CD4-positive, CD25-positive, alpha-beta regulatory T cell (primary cell): ENCODE measurements at places on chromosomes 1 and 21. TPM values are rescaled to one million over a fixed set of nuclear protein-coding genes. Genes with fewer than 3 reads are reported as not detected.
A peak's percentile ranks its signal among the peaks of the same experiment; 100 is the strongest.

- H3K4me3 ChIP-seq, result peak overlapping the region; percentile 85
- peak overlapping the region; percentile 97 for H3K27ac ChIP-seq
- DNase-seq, result no peak
- peaks cover 86% of the 10 kb centered on the region for H3K4me1 ChIP-seq
- H3K27me3 ChIP-seq, result no peaks in the 10 kb centered on the region
These were observed 21.8 kb downstream of the PTPRC start for GRCh38 chr1:198660341-198661261.

Gene CLCNKB
- total RNA-seq, result not detected

Gene PRELP
- not detected for total RNA-seq

Gene KRTAP21-2
- not detected for total RNA-seq

Gene TRIM63
- not detected for total RNA-seq

- H3K4me3 ChIP-seq, result no peak overlapping the region
- no peak overlapping the region for H3K27ac ChIP-seq
- H3K36me3 ChIP-seq, result no peaks in the 10 kb centered on the region
- H3K4me1 ChIP-seq, result no peaks in the 10 kb centered on the region
- no peak for DNase-seq
These were observed 52.3 kb downstream of the PLEKHA6 start for GRCh38 chr1:204307334-204307883.

- H3K4me1 ChIP-seq, result no peaks in the 10 kb centered on the region
- H3K27ac ChIP-seq, result no peak overlapping the region
- no peaks in the 10 kb centered on the region for H3K27me3 ChIP-seq
- H3K4me3 ChIP-seq, result no peak overlapping the region
- no peak for DNase-seq
- no peaks in the 10 kb centered on the region for H3K36me3 ChIP-seq
These were observed 163.3 kb downstream of the ETS2 start for GRCh38 chr21:38968887-38969543.

Gene NR1I3
- total RNA-seq, result not detected

DNA sequence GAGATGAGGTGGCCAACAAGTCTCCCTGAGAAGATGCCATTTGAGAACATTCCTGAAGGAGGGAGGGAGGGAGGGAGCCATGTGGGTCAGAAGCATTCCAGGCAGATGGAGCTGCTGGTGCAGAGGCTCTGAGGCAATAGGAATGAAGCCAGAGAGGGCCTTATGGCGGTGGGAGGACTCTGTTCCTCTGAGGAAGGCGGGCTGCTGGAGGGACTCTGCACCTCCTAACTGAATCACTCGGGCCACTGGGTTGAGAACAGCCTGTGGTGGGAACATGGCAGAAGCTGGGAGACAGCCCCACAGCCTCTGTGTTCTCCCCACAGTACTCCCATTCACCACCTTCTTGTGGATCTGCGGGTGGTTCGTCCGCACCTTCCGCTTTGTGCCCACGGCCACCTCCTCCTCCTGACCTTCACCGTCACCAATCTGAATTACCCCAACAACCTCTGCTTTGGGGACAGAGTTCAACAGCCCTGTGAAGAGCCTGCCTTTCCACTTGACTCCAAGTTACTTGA is 2.4 kb upstream of the TMEM125 start:
- H3K4me1 ChIP-seq, result peaks cover 6% of the 10 kb centered on the region
- no peak for DNase-seq
- no peaks in the 10 kb centered on the region for H3K36me3 ChIP-seq
- H3K27ac ChIP-seq, result no peak overlapping the region
- no peak overlapping the region for H3K4me3 ChIP-seq
- H3K27me3 ChIP-seq, result peaks cover 3% of the 10 kb centered on the region

- peaks cover 19% of the 10 kb centered on the region for H3K4me1 ChIP-seq
- no peak overlapping the region for H3K4me3 ChIP-seq
- no peak for DNase-seq
- H3K27ac ChIP-seq, result no peak overlapping the region
- no peaks in the 10 kb centered on the region for H3K27me3 ChIP-seq
These were observed 104.8 kb upstream of the CASZ1 start for GRCh38 chr1:10901091-10901890.

- no peaks in the 10 kb centered on the region for H3K36me3 ChIP-seq
- no peak for DNase-seq
- no peak overlapping the region for H3K4me3 ChIP-seq
- no peaks in the 10 kb centered on the region for H3K27me3 ChIP-seq
- no peak overlapping the region for H3K27ac ChIP-seq
These were observed 43.9 kb downstream of the GRHL3 start for GRCh38 chr1:24362982-24363614.

Gene KRTAP19-4
- total RNA-seq, result not detected

DNA sequence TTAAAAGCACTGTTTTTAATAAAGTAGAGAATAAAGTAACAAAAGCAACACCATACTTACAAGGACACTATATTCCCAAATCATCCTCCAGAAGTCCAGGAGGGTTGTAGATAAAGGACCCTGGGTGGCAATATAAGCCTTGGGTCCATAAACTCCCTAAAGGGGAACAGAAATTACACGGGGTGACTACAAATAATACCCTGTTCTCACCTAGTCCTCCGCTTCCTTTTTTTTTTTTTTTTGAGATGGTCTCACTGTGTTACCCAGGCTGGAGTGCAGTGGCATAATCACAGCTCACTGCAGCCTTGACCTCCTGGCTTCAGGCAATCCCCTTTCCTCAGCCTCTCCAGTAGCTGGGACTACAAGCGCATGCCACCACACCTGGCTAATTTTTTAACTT is 13.1 kb downstream of the PTPN22 start:
- no peaks in the 10 kb centered on the region for H3K27me3 ChIP-seq
- H3K27ac ChIP-seq, result no peak overlapping the region
- no peak for DNase-seq
- H3K36me3 ChIP-seq, result peaks cover 49% of the 10 kb centered on the region

DNA sequence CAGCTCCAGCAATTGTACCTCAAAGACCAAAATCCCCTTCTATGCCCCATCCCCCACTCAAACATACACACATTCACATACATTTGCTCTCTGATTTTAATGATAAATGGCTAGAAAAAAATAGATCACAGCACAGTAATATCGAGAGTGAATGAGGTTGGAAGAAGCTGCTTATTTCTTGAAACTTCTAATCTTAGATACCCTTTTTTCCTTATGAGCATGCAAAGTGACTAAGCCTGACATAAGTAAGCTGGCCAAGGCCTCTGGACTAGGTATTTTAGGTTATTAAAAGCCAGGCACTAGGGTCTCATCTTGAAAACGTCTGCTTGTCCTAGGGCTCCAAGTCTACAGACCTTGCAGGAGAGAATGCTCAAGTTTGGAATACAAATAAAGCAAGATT is 133.6 kb downstream of the TGFBR3 start:
- peaks cover 4% of the 10 kb centered on the region for H3K4me1 ChIP-seq
- no peaks in the 10 kb centered on the region for H3K36me3 ChIP-seq
- DNase-seq, result no peak
- no peak overlapping the region for H3K27ac ChIP-seq
- no peaks in the 10 kb centered on the region for H3K27me3 ChIP-seq

Gene WARS2
- total RNA-seq, result 23.0 TPM

GRCh38 chr1:24864370-24864777 is 65.7 kb downstream of the RUNX3 start:
- H3K4me1 ChIP-seq, result no peaks in the 10 kb centered on the region
- DNase-seq, result no peak
- no peak overlapping the region for H3K4me3 ChIP-seq
- no peak overlapping the region for H3K27ac ChIP-seq

Gene ESPN
- total RNA-seq, result 3.7 TPM

DNA sequence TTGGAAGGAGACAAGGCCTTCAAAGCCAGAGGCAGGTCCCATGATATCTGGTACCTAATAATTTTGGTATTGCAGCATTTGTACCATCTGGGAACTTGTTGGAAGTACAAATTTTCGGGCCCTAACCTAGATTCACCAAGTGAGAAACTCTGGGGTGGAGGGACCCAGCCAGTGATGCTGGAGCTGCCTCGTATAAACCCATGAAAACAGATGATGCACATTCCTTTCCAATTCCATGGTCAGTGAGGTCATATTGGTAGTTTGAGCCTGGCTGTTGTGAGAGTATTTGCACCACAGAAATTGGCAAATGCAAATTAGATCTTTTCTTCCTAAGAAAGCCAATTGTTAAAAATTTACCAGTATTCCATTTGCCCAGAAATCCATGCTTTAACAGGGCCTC is 269.6 kb upstream of the PLXNA2 start:
- no peaks in the 10 kb centered on the region for H3K27me3 ChIP-seq
- H3K4me1 ChIP-seq, result no peaks in the 10 kb centered on the region
- no peak overlapping the region for H3K4me3 ChIP-seq
- DNase-seq, result no peak
- H3K27ac ChIP-seq, result no peak overlapping the region

Gene CHIA
- not detected for total RNA-seq

Gene PTPN22
- 58.5 TPM for total RNA-seq

DNA sequence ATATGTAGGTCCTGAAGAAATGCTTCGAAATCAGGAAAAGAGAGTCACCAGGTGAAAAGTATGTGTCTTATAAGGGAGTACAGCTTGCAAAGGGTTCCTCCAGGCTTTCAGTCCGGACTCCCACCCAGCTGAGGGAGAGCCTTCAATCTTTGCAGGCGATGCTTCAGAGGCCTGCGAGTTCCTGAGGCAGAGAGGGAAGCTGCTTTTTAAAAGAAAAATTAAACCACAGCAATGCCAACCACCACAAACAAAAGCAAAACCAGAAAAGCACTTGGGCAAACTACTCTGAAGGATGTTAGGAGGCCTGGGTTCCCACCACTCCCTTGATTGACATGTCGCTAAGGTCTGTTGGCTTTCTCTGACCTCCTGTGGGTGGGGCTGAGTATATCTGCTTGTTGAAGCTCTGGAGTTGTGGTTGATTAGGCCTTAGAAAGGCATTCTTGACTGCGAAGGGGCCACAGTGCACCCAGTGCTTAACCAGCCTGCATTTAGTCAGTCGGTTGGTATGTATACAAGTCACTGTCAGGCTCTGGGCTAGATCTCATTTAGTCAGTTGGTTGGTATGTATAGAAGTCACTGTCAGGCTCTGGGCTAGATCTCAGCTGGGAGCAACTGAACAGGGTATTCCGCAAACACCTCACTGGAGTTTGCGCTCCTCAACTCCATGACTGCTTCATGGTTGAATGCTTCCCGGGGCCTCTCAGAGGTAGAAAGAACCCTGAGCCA is 1.2 kb downstream of the NIPAL3 start:
- H3K27me3 ChIP-seq, result no peaks in the 10 kb centered on the region
- DNase-seq, result peak; percentile 60
- H3K27ac ChIP-seq, result peak overlapping the region; percentile 72
- H3K4me1 ChIP-seq, result peaks cover 49% of the 10 kb centered on the region
